ENCODE measurements at places on chromosomes 3 and 15.

GRCh38 chr15:77568973-77569728 lies 63.6 kb downstream of the LINGO1 start:
- H3K4me3 ChIP-seq: no peak overlapping the region
- no peak overlapping the region for H3K27ac ChIP-seq
- DNase-seq: no peak
- no peaks in the 10 kb centered on the region for H3K27me3 ChIP-seq
- no peaks in the 10 kb centered on the region for H3K4me1 ChIP-seq

- peaks cover 54% of the 10 kb centered on the region for H3K4me1 ChIP-seq
- H3K27ac ChIP-seq: no peak overlapping the region
- H3K36me3 ChIP-seq: no peaks in the 10 kb centered on the region
- H3K27me3 ChIP-seq: no peaks in the 10 kb centered on the region
Measured at GRCh38 chr15:84762840-84763572, 14.6 kb downstream of the ZNF592 start.

DNA sequence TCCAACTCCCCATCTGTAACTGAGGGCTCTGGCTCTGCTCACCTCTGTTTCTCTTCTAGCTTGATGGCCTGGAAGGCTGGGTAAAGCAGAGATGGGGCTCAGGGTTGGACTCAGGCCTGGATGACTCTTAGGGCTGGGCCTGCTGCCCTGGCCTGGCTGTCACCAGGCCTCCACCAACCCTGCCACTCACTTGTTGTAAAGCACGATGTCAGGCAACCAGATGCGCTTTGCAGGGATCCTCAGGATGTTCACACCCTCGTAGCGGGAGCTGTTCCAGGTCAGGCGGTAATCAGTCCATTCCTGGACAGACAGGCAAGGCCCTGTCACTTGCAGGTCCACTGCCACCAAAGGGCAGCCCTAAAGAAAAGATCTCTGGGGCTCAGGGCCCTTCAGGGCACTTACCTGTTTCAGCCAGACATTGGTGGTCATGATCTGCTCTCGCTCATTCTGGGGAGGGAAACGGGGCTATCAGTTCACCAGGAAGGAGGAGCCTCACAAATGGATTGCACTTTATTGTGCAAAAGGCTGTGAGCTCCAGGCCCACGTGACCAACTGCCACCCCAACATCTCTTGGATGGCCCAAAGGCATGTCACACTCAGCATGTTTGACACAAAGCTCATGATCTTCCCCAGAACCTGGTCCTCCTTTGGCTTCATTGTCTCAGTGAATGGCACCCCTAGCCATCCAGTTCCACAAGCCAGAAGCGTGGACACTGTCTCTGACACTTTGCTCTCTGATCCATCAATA lies 9.9 kb downstream of the CHRNB4 start:
- H3K36me3 ChIP-seq: no peaks in the 10 kb centered on the region
- H3K27me3 ChIP-seq: no peaks in the 10 kb centered on the region
- no peaks in the 10 kb centered on the region for H3K4me1 ChIP-seq
- no peak overlapping the region for H3K4me3 ChIP-seq
- H3K27ac ChIP-seq: no peak overlapping the region

DNA sequence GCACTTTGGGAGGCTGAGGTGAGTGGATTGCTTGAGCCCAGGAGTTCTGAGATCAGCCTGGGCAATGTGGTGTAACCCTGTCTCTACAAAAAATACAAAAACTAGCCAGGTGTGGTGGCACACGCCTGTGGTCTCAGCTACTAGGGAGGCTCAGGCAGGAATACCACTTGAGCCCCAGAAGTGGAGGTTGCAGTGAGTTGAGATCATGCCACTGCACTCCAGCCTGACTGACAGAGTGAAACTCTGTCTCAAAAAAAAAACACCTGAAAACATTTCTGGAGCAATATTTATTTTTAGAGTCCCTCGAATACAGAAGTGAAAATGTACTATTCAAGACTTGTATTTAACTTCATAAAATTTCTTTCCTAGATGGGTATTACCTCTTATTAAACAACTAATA lies 4.6 kb downstream of the SPCS1 start:
- peaks cover 31% of the 10 kb centered on the region for H3K4me1 ChIP-seq
- no peaks in the 10 kb centered on the region for H3K27me3 ChIP-seq
- peaks cover 5% of the 10 kb centered on the region for H3K36me3 ChIP-seq
- DNase-seq: no peak

DNA sequence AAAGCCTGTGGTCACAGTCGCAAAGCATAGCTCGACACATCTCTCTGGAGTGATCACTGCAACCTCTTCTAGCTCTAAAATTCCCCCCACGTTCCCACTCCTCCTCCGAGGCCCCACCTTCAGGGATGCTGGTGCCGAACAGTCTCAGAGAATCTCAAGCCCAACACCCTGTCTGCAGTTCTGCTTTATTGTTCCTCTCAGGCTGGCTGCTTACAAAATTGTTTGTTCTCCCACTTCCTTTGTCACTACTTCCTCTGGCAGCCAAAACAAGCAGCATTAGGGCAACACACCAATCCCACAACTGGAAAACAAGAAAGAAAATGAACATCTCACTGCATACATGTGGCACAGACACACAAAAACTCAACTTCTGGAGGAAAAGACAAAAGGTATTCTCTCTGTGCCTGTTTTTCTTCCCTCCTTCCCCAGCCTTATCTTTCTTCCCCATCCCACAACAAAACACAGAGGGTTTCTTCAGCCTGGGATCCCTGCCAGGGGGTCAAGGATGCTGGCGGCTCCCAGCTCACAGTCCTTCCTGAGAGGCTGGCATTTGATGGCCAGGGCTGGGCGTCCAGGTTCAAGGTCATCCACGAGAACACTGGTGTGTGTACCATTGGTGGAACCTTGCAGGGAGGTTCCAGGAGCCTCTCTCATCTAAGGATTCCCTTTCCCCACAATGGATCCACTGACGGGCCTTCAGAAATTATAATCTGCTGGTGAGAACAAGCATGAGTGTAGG lies 108.4 kb downstream of the TMCO5A start:
- no peak for DNase-seq
- no peaks in the 10 kb centered on the region for H3K27me3 ChIP-seq
- H3K36me3 ChIP-seq: no peaks in the 10 kb centered on the region

DNA sequence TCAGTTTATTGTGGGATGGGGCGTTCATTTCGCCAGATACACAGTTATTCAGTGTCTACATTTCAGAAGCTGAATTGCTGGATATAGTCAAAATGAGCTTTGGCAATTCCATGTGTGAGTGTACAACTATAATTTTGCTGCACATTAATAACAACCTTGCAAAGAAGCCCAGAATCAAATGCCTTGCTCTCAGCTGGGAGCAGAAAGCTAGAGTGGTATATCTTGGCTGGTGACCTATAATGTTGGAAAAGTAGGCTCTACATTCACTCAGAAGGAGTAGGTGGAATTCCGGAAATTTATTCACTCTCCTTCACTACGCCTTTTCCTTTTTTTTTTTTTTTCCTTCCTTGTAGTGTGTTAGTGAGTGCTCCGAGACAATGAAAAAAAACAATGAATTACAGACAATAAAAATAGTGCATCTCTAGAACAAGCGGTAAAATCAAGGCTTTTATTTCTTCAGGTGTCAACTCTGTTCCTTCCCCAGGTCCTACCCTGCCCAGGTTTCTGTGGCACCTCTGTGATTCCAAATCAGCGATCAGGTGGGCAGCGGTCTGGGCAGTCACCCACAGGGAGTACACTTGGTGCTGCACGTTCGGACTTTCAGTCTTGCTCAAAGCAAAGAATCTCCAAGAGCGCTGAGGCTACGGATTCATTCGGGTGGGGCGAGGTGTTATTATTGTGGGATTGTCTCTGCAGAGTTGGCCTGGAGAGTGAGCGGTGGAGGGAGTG lies 910 bp upstream of the ARPP21 start:
- H3K4me1 ChIP-seq: peaks cover 3% of the 10 kb centered on the region
- H3K27me3 ChIP-seq: peaks cover 15% of the 10 kb centered on the region
- DNase-seq: no peak
- H3K36me3 ChIP-seq: no peaks in the 10 kb centered on the region
- H3K27ac ChIP-seq: no peak overlapping the region

- no peaks in the 10 kb centered on the region for H3K27me3 ChIP-seq
- DNase-seq: peak; percentile 83
Measured at GRCh38 chr3:48507256-48508061, 3.5 kb upstream of the SHISA5 start.

GRCh38 chr3:430186-430585 lies 233.6 kb downstream of the CHL1 start:
- DNase-seq: no peak
- H3K4me3 ChIP-seq: no peak overlapping the region
- no peaks in the 10 kb centered on the region for H3K36me3 ChIP-seq
- H3K4me1 ChIP-seq: no peaks in the 10 kb centered on the region
- no peaks in the 10 kb centered on the region for H3K27me3 ChIP-seq

DNA sequence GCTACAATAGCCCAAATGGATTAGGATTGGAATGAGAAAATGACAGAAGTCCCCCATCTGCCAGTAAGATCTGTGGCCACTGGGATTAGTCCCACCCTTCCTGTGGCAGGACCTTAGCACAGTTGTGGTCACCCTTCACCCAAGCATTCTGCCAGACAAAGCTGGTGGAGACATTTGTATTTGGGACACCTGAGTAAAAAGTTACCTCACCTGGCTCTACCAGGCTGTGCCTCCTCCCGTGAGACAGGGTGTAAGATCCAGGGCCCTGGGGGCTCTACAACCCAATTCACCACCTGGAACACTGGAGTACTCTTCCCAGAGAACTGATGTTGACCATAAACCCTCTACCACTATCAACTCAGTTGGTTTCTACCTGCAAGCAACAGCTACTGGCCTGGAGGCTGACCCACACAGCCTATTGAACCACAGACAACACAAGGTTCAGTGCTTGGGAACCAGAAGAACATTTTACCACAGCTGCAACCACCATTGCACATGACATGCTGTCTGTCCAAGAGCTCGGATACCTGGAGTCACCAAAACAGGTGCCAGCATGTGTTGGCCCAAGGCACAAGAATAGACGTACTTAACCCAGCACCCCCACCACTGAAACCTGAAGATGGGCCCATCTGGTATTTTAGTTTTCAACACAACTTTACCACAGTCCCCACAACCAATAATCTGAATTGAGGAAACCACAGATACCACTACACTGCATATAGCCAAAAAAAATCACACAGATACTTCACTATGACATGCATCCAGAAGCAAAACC lies 1686.7 kb downstream of the SI start:
- H3K27me3 ChIP-seq: no peaks in the 10 kb centered on the region
- DNase-seq: no peak
- no peaks in the 10 kb centered on the region for H3K36me3 ChIP-seq
- H3K4me1 ChIP-seq: no peaks in the 10 kb centered on the region
- no peak overlapping the region for H3K4me3 ChIP-seq

DNA sequence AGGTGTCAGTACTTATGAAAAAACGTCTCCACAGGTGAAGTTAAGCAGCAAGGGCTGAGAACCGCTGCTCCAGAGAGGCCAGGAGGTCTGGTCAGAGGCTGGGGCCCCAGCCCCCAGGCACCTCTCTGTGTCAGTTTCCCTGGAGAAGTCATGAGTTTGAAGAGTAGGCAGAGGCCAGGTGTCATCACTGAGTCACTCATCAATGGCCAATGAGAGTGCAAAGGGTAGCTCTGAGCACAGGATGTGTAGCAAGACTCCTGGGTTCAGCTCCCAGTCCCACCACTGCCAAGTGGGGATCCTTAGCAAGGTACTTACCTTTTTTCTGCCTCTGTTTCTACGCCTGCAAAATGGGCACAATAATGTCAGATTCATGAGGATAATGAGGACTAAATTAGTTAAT lies 47.9 kb downstream of the CORO2B start:
- H3K36me3 ChIP-seq: no peaks in the 10 kb centered on the region
- no peak for DNase-seq
- H3K4me3 ChIP-seq: no peak overlapping the region
- no peaks in the 10 kb centered on the region for H3K27me3 ChIP-seq
- peaks cover 67% of the 10 kb centered on the region for H3K4me1 ChIP-seq

- no peak overlapping the region for H3K27ac ChIP-seq
- no peaks in the 10 kb centered on the region for H3K4me1 ChIP-seq
- H3K27me3 ChIP-seq: no peaks in the 10 kb centered on the region
- DNase-seq: no peak
Measured at GRCh38 chr3:172186607-172187006, 147.2 kb downstream of the FNDC3B start.

DNA sequence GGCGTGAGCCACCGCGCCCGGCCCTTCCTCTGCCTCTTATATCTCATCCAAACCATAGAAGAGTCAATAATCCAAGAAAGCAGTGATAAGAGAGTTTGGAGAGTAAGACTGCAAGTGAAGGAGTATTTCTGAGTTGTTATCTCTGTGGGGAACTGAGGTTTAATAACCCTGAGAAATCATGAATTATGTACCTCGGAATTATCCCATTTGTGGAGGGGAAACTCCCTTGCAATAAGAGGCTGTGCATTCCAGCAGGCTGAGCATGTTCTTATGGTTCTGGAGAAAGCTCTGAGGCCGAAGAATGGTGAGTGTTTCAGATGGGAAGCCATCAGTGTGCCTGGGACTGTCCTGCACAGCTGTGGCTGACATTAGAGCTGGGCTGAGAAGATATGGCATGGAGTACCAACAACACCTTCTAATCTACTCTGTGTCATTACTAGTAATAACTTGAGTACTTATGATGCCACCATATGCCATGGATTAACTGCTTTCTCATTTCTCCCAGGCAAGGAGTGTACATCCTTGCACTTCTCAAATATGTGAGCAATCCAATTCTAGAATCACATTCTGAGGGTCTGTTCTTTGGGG lies 31.4 kb upstream of the NOX5 start:
- H3K4me3 ChIP-seq: no peak overlapping the region
- no peak overlapping the region for H3K27ac ChIP-seq
- no peak for DNase-seq
- H3K4me1 ChIP-seq: no peaks in the 10 kb centered on the region
- H3K36me3 ChIP-seq: no peaks in the 10 kb centered on the region
- no peaks in the 10 kb centered on the region for H3K27me3 ChIP-seq

DNA sequence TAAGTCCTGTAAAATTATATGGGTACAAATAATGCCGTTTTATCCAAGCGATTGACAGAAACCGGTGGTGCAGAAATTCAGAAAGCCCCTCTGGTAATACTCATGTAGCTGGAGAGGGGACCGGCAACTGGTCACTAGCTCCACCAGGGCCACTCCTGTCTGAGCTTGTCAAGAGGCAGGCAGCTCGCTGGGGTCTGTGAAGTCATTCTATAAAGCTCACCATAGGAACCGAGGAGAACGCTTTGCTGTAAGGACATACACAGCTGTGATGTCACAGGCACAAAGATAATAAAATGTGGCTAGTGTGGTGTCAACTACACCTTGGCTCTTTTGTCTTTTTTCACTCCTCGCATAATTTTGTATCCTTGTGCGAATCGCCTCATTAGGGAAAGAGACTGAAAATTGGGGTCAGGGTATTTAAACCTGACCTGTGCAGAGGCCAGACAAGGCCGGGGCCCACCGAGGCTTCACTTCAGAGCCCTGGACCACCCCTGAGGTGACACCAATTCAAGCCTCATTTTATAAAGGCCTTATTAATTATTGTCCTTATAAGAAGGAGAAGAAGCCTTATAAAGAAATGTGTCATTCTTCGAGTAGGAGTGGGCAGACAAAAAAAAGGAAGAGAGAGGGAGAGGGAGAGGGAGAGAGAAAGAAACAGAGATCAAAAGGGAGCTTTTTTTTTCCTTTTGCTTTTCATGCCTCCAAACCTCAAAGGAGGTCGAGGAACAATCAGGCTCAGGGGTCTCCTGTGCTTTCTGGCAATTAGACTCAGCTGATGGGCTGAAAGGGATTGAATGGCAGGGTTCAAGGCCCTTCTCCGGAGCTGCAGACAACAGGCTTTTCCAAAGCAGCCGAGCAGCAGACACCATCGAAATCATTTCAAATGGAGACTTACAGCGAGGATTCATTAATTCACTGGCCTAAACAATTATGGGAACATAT lies 813.3 kb upstream of the ARRDC4 start:
- H3K27me3 ChIP-seq: no peaks in the 10 kb centered on the region
- H3K4me3 ChIP-seq: no peak overlapping the region
- H3K4me1 ChIP-seq: no peaks in the 10 kb centered on the region
- H3K36me3 ChIP-seq: no peaks in the 10 kb centered on the region
- DNase-seq: no peak

GRCh38 chr3:66561367-66561766 lies 60.5 kb upstream of the LRIG1 start:
- no peaks in the 10 kb centered on the region for H3K4me1 ChIP-seq
- no peaks in the 10 kb centered on the region for H3K36me3 ChIP-seq
- DNase-seq: no peak

All from B cell (primary cell).